ENCODE measurements at places on chromosomes 1 and 21.

GRCh38 chr1:208919371-208919770 lies 664.1 kb upstream of the CAMK1G start:
- no peak for DNase-seq

DNA sequence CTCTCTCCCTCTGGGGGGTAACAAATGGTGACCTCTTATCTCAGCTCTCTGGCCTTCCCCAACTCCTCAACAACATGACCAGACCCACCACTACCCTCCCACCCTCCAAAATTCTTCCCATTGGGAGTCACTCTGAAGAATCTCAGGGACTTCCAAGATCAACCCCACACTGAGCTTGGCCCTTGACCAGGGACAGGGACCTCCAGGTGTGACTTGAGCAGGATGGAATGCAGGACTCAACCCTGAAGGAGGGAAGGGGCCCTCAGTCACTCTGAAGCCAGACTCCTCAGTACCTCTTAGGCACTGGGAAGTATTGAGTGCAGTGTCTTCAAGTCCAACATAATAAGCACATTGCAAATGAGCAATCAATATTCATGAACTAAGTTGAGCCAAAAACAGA lies 1.9 kb downstream of the CASQ1 start:
- DNase-seq, result no peak

GRCh38 chr1:221045842-221046831 lies 166.9 kb downstream of the HLX start:
- DNase-seq, result no peak

- DNase-seq, result no peak
Observed at GRCh38 chr1:220137019-220137786, 43.3 kb downstream of the IARS2 start.

DNA sequence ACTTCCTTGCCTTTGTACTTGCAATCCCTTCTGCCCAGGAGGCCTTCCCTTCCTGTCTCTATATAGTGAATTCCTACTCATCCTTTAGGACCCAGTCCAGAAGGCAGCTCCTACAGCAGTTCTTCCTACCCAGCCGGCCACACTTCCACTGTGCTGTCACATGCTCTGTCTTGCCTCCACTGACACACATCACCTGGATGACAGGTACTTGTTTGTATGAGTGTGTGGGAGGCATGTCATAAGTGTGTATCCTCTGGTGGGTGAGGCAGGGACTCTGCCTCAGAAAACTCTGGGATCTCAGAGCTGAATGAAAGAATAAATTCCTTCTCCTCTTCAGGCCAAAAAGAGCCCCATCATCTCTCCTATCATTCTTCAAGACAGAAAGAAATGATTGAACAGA lies 5.1 kb upstream of the OSCP1 start:
- no peak for DNase-seq

- no peak for DNase-seq
Observed at GRCh38 chr1:10813799-10814198, 17.4 kb upstream of the CASZ1 start.

- no peak for DNase-seq
Observed at GRCh38 chr21:41593760-41594138, 85.8 kb upstream of the TMPRSS2 start.

GRCh38 chr1:244214009-244214967 lies 163.2 kb downstream of the ZBTB18 start:
- no peak for DNase-seq

- no peak for DNase-seq
Observed at GRCh38 chr21:32705139-32705538, 22.7 kb downstream of the SYNJ1 start.

- no peak for DNase-seq
Observed at GRCh38 chr1:116334015-116334547, 39.0 kb upstream of the ATP1A1 start.

- DNase-seq, result no peak
Observed at GRCh38 chr1:41507110-41507720, 22.7 kb upstream of the EDN2 start.

GRCh38 chr1:76191561-76191960 lies 117.0 kb downstream of the ST6GALNAC3 start:
- no peak for DNase-seq

DNA sequence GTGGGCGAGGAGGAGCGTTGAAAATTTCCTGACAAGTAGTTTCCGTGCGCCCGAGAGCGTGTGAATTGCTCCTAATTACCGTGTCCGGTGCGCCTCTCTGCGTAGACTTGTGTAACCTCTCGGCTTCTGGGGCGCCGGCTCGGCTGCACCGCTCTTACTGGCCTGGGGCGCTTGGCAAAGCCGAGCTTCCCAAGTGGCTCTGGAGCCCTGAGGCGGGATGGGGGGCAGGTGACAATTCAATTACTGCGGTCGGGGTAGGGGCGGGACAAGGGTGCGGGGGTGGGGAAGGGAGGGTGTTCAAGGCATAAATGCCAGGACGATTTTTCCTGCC lies 392 bp upstream of the DMRTA2 start:
- peak; percentile 82 for DNase-seq

DNA sequence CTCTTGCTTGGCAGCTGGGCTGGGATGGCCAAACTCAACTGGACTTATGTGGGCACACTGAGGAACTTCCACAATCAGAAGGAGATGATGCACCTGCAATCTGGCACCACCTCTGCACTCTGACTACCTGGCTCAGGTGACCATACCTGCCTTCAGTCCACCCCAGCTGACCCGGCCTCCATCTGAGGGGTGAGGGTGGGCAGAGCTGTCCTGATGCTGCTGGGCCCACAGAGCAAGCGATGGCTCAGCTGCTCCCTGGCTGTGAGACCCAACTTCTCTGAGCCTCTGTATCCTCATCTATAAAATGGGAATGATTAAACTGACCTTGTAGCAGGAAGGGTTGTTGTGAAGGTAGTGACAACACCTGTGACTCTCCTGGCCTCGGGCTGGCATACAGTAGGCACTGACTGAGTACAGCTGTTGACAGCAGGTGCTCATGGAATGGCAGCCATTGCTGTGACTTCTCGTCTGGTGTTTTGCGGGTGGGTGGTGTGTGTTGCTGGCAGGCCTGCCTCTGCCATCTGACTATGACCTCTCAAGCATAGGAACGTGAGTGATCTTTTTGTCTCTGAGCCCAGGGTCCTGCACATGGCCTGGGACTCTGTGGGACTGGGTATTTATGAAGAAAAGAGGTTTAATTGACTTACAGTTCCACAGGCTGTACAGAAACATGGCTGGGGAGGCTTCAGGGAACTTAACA lies 438.5 kb downstream of the PTPRU start:
- DNase-seq, result no peak

DNA sequence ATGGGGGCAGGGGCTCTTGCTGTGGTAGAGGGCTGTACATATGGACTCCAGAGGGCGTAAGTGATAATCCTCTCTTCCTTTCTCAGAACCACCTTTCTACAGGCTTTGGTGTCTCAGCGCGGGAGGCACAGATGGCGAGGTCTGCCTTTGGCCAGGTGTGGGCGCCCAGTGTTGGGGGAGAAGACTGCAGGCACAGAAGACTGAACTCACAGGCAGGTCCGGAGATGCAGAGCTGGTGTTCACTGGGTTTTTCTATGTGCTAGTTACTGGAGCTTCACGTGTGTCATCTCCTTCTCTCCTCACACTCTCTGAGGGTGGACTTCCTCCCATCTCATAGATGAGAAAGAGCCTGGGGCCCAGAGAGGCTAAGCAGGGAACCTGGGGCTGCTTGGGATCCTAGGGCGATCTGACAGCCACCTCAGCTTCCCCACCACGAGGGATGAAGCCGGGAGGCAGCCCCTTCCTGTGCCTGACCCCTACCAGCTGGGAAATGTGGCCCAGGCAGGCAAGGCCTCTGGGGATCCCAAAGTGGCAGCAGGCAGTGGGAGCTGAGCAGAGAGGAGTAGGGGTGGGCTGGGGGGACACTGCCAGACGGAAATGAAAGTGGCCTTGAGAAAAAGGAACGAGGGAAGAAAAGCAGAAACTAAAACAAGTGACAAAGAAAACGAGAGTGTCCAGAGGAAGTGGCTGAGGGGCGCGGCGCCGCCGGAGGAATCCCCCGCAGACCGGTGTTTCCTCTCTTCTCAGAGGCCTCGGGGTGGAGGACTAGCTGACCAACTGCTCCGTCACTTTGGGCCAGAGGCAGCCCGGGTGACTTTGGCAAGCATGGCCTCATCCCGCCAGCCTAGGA lies 191.6 kb downstream of the HIVEP3 start:
- no peak for DNase-seq

DNA sequence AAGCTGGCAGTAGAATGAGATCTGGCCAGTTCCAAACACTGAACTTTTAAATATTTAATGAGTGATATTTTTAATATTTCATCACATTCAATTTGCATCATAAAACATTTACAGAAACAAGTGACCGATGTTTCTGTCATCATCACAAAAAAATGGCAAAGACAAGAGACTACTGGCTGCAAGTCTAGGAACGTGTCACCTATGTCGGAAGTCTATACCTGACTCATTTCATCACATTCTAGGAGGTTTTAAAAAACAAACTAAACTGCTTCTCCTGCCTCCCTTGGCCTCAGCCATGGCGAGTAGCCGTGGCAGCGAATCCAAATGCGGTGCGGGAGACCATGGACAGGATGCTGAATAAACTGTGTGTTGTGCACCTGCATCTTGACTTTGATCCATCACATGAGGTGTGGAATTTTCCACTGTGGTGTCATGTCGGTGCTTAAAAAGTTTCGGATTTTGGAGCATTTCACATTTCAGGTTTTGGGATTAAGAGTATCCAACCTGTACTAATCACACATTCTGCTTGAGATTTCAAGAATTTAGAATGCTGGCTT lies 43.1 kb downstream of the CLSTN1 start:
- no peak for DNase-seq

- DNase-seq, result no peak
Observed at GRCh38 chr1:185861630-185862029, 127.4 kb downstream of the HMCN1 start.

GRCh38 chr1:212791261-212791675 lies 309 bp downstream of the NSL1 start:
- DNase-seq, result no peak

- no peak for DNase-seq
Observed at GRCh38 chr1:247638781-247639180, 33.4 kb downstream of the OR2G3 start.

- DNase-seq, result no peak
Observed at GRCh38 chr1:29362764-29363163, 126.4 kb downstream of the PTPRU start.

DNA sequence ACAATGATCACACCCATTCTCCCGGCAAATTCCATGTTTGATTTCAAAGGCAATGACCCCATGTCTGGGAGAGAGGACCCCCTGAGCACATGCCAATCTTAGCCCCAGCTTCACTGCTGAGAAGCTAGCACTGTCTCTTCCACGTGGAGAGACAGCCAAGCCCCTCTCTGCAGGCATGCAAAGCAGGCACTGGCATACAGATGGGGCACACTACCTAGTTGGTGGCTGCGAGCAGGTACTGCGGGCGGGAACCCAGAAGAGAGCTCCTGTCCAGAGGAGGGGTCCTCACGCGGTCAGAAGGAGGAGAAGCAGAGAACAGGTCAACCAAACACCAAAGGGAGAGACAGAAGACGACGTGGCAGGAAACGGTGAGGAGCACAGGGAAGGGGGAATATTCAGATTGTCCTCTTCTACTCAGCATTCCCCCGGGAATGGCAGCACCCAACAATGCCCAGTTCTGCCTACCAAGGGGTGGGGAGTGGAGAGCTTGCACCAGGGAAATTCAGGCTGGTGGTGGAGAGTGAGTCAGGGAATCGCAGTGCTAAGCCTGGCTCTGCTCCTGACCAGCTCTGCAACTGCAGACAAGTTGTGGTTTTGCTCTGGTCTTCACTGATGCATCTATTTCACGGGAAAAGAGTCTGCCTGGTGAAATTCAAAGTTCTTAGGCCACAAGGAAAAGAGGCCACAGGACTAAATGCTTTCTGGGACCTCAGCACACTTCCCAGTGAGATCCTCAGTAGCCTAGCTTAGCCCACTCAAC lies 48.1 kb upstream of the GOLT1A start:
- no peak for DNase-seq

GRCh38 chr1:181190364-181191035 lies 102.0 kb downstream of the IER5 start:
- no peak for DNase-seq

DNA sequence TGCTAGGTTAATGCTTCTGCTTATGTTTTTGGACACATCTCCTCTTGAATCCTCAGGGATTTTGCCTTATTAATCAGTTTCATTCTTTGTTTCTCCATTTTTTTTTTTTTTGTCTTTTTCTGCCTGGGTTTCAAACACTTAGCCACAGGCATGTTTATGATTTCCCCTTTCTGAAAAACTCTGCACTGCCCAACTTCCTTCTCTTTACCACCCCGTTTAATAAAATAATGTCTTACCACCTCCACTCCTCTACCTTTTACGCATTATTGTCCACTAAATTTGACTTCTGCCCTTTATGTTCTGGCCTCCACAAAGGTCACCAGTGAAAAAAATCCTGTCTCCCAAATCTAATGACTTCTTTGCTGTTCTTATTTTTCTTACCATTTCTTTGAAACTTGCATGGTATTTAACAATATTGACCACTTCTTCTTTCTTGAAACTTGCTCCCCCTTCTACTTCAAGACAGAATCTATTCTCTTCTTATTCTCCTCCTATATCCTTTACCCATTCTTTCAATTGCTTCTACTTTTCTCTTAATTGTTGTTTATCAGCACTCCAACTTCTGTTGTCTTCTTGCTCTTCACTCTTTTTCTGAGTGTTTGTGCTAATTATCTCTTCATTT lies 150.3 kb downstream of the TNFSF18 start:
- no peak for DNase-seq

GRCh38 chr1:111556325-111557037 lies 53.0 kb upstream of the ADORA3 start:
- no peak for DNase-seq

DNA sequence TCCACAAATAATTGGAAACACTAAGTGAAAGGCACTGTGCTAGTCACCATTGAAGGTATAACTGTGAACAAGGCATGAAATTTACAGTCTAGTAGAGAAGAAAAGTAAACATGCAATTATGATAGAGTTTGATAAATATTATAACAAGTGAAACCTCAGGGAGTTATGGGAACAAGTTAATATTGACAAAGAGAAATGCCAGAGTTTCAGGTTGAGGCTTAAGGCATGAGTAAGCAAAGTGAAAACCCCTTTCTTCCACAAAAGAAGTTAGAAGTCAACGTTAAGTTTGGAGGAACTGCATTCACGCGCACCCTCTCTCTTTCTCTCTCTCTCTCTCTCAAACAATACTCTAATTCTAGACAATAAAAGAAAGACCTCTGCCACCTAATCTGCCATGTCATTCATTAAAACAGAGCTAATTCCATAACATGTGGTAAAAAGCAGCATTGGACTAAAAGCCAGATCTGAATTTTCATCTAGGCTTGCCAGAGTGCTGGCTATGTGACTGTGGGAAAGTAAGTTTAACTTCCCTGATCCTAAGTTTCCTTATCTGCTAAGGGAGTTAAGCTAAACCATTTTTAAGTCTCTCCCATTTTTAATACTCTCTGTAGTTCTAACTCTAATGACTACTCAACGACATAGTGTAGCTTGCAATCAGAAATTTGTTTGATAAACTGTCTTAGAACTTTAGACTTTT lies 22.0 kb downstream of the SLC44A5 start:
- no peak for DNase-seq

GRCh38 chr1:44903011-44903680 lies 60.1 kb upstream of the PTCH2 start:
- DNase-seq, result no peak

Data from DMS79 treated with DMSO at 0.1 percent for 48 hours (cell line).